Stimulated activated CD4-positive, alpha-beta T cell treated with anti-CD3 and anti-CD28 coated beads, Interleukin-1b, Interleukin-23, amount 100 ng/mL, for 1 hour (primary cell): ENCODE measurements at places on chromosomes 2 and 18.

- DNase-seq: no peak
These were observed 42.4 kb upstream of the FIGN start for GRCh38 chr2:163778045-163778781.

DNA sequence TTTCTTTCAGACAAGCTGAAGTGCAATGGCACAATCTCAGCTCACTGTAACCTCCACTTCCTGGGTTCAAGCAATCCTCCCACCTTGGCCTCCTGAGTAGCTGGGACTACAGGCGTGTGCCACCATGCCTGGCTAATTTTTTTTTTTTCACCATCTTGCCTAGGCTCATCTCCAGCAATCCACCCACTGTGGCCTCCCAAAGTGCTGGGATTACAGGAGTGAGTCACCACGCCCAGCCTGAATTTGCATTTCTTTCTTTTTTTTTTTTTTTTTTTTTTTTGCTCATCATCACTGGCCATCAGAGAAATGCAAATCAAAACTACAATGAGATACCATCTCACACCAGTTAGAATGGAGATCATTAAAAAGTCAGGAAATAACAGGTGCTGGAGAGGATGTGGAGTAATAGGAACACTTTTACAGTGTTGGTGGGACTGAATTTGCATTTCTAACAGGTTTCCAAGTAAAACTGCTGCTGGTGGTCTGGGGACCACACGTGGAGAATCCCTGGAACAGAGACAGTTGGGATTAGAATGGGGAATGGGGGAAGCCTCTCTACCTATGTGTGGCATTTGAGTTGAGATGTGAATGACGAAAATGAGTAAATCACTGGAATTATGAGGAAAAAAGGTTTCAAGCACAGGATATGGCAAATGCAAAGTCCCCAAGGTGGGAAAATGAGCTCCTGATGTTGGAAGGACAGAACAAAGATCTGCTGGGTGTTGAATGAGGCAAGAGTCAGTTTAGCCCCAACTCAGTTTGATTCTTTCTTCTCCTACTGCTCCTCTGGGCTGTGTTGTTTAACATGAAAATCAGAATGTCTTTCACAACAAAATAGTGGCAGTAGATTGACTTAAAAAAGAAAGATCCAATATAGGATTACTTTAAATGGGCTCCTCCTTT lies 88.8 kb upstream of the MAP4K4 start:
- DNase-seq: no peak

DNA sequence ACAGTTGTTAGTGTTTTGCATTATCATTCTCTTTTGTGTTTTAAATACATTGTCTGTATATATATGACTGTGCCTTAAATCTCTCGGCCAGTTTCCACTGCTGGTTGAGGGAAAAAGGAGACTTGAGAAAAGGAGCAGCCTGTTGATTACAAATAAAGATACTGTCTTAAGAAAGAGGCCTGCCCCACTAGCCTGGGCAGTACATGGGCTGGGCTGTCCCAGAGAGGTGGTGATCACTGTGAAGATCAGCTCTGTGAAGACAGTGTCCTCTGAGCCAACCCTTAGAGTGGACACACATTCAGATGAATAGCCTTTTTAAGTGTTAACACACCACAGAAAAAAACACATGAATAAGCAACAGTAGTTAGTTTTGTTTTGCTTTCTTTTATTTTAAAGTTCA lies 10.0 kb upstream of the OTX1 start:
- DNase-seq: no peak

DNA sequence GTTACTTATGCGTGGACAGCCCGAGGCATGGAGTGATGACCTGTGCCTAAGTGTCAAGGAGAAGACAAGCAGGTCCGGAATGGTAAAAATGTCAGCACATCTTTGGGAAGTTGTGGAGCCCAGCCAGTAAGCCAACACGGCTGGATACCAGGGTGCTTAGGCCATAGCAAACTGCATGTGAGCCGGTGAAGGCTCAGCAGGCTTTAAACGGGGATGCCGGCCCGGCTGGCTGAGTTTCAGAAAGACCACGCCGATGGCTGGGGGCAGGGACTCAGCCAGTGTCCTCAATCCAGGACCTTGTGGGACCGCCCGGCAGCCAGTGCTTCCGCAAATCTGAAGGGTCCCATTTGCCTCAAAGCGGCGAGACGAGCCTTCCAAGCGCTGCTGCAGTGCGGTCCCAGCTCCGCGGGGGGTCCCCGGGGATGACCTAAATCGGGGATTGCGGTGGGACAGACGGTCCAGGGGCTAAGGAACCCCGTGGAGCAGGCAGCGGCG lies 946 bp upstream of the AGAP1 start:
- DNase-seq: no peak

GRCh38 chr2:217935901-217936684 lies 66.7 kb downstream of the TNS1 start:
- no peak for DNase-seq

DNA sequence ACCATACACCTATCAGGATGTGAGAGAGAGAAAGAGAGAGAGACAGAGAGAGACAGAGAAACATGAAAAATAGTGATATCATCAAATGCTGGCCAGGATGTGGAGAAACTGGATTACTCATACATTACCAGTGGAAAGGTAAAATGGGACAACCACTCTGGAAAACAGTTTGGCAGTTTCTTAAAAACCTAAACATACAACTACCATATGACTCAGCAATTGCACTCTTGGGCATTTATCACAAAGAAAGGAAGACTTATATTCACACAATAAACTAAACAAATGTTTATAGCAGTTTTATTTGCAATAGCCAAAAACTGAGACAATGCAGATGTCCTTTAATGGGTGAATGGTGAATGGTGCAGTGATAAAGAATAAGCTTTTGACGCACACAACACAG lies 29.1 kb downstream of the SLC4A3 start:
- DNase-seq: no peak

DNA sequence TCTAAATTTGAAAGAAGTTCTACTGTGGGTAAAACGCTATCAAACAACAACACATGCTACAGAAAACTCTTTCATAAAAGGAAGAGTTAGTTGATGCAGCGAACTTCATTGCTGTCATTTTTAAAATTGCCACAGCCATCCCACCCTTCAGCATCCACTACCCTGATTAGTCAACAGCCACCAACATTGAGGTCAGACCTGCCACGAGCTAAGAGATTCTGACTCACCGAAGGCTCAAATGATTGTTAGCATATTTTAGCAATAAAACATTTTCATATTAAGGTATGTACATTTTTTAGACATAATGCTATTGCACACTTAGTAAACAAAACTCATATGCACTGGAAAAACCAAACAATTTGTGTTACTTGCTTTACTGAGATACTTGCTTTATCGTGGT lies 347.1 kb downstream of the CLIP4 start:
- DNase-seq: no peak

DNA sequence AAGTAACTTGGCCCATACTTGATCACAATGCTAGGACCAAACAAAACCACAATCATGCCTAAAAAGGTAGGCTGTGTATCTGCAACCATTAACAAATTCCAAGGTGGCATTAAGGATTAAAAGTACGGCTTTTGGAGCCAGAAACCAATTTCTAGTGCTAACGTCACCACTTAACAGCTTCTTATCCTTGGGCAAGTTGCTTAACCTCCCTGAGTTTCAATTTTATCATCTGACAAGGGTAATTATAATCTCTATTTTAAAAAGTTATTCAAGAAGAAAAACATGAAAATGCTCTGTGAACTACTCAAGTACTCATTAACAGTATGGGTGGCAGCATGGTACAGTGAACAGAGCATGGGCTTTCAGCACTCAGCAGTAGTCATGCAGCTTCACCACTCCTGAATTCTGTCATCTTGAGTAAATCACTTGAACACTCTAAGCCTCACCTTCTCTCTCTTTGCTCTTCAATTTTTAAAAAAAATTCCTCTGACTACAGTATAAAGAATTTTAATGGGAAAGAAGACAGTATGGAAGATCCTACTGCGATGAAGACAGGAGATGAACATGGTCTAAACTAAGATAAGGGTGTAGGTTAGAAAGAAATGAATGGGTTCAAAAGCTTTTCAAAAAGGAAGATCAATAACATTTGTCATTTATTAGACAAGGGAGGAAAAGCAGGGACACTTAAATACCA lies 69.2 kb downstream of the SS18 start:
- DNase-seq: no peak

- DNase-seq: no peak
These were observed 20.1 kb downstream of the CASP8 start for GRCh38 chr2:201280191-201281040.

- no peak for DNase-seq
These were observed 2.3 kb upstream of the MAB21L4 start for GRCh38 chr2:240898108-240898730.

- no peak for DNase-seq
These were observed 108.9 kb downstream of the MEMO1 start for GRCh38 chr2:31901900-31902299.

GRCh38 chr2:30165050-30165520 lies 18.3 kb downstream of the YPEL5 start:
- DNase-seq: no peak
